ENCODE measurements at places on chromosomes 2 and 18.

GRCh38 chr2:10297959-10298531, 4.7 kb upstream of the HPCAL1 start:
- DNase-seq: no peak

DNA sequence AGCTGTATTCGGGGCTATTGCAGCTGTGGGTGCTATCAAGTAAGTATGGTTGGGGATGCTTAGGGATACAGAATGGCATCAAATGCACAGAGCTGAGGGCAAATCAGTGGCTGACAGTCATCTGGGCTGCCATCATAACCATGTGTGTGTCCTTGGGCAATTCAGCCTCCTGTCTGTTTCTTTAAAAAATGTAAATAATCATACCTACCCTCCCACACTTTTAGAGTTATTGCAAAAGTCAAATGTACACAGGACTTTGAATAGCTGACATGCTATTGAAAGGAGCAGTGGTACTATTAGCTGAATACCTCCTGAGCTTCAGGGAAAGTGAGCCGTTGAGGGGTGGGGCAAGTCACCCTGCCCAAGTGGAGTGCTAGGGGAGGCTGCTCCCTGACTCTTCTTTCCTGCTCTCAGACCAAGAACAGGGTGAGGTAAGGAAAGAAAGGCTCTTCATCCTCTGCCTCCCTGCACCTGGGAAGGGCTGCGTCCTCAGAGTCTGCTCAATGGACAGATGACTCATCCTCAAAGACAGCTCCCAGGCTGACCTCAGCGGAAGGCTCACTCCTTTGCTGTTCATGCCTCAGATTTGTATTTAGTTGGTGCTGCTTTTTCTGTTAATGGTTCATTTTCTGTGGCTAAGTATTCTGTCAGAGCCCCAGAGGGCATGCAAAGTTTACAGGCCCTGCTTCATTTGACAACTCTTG, 54.9 kb upstream of the BZW1 start:
- no peak for DNase-seq

DNA sequence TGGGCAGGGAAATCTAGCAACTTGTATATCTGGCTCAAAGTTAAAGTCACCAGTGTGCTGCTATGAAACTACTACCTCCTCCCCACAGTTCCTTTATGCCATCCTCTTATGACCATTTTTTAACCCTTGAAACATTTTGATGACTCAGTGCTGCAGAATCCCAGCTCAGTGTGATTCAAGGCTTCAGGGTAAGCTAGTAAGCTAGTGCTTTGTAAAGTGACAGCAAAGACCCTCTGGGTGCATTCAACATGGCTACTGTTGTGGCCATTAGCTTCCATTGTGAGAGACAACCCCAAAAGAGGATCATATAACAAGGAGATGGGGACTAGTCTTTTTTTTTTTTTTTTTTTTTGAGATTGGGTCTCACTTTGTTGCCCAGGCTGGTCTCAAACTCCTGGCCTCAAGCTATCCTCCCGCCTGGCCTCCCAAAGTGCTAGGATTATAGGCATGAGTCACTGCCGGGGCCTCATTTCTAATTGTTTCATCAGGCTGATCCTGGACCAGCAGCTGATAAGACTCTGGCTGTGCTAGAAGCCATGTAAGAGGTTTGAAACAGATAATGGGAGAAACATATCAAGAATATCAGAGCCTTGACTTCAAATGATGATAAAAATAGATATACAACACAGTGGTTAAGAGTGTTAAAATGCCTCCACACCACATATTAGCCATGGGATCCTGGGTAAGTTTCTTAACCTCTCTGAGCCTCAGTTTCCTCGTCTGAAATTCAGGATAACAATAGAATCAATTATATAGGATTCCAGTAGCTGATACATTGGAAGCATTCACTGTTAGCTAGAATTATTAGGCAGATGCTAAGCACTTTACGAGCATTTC, 65.7 kb upstream of the RTN4 start:
- DNase-seq: no peak

- peak; percentile 47 for DNase-seq
Measured at GRCh38 chr2:226984750-226985582, 149.1 kb downstream of the RHBDD1 start.

- peak; percentile 51 for DNase-seq
Measured at GRCh38 chr2:85887566-85888019, 1.2 kb downstream of the ST3GAL5 start.

- no peak for DNase-seq
Measured at GRCh38 chr2:3278521-3279218, 98.9 kb downstream of the EIPR1 start.

GRCh38 chr2:7022492-7023385, 105.5 kb downstream of the RNF144A start:
- no peak for DNase-seq

- no peak for DNase-seq
Measured at GRCh38 chr2:241002275-241003046, 4.0 kb downstream of the SNED1 start.

DNA sequence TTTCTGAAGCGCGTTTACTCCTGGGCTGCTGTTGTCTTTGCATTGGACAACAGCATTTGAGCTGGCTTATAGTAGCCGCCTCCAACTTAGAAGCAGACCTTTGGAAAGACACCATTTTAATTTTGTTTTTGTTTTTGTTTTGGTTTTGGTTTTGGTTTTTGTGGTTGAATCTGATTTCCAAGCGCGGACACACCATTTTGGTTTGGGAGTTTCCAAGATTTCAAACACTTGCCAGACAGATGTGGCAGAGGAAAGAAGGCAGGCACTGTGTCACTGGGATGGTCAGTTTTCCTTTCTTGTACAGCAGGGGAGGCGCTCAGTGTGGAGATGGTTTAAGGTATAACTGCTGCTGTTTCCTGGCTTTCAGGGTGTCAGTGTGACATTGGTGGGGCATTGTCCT, 126.8 kb downstream of the LAMA3 start:
- no peak for DNase-seq

DNA sequence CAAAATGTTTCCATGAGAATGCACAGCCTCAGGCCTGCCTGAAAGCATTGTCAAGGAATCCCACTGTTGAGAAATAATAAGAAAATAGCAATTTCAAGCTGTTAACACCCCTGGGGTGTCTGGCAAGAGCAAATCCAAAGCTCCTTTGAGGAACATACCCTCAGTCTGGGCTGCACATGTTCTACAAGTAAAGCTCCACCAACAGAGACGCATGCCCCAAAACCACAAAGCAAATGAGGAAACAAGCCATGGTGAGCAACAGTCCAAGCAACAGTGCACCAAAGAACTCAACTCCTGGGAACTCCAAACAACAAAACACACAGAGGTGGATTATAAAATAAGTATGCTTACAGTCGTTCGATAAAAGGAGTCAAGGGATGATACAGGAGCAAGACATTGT, 40.3 kb downstream of the CYP27C1 start:
- DNase-seq: no peak

GRCh38 chr2:108491848-108492247, 42.4 kb upstream of the LIMS1 start:
- DNase-seq: no peak

DNA sequence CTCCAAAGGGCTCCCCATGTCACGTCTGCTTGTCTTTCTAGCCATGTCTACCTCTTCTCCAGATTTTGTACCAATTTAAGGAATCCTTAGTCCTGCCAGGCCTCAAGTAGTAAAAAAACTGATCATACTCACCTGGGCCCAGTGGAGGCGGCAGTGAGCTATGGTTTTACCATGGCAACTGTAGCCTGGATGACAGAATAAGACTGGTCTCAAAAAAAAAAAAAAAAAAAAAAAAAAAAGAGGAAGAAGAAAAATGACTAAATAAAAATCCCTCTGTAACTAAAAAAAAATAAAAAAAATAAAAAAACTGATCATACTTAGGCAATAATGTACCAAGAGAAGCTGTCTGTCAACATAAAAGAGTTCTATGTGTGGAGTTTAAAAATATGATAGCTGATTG, 221.6 kb downstream of the NR4A2 start:
- no peak for DNase-seq

DNA sequence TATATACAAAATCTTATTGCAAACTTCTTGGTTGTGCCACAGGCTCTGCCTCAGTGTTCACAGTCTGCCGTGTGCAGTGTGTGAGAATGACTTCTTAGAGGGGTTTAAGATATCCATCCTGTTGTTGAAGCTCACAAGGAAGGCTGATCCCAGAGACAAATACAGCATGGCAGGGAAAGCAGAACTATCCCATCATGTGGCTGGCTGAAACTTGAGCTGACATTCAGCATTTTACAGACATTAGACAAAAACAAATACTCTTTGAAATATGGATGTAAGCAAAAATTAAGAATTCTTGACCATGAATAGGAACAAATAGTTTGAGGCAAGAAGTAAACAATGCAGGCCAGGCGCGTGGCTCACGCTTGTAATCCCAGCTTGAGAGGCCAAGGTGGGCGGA, 12.9 kb upstream of the PUM2 start:
- DNase-seq: no peak
